ENCODE measurements at places on chromosomes 5 and 9.

GRCh38 chr9:22036866-22037626 lies 27.9 kb upstream of the CDKN2B start:
- DNase-seq = no peak

- DNase-seq = no peak
These were observed 105.6 kb downstream of the NTRK2 start for GRCh38 chr9:84775056-84775643.

GRCh38 chr5:133353741-133354140 lies 258.6 kb downstream of the FSTL4 start:
- DNase-seq = no peak

DNA sequence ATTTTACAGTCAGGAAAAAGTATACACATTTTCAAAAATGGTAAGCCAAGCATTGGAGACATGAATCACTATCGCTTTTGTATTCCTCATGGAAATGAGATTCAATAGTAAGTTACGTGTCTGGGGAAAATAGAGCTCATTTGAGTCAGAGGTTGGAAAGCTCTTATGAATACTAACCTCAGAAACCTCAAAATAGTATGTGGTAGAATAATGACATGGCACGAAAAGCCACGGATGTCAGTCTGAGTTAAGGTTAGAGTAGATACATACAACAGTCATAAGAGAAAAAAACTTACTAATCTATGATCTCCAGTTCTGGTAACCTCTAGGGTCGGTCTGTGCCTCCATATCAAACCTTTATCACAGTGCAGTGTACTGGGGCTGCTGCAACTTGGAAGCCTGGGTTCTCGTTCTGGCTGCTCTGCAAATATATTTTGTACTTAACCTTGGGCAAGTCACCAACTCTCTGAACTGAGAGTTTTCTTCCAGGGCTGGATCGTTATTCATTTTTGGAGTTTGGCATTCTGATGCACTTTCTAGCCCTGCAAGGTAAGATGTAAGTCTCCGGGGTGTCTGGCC lies 31.8 kb downstream of the MAP1B start:
- no peak for DNase-seq

GRCh38 chr9:120521101-120521500 lies 58.9 kb downstream of the CDK5RAP2 start:
- no peak for DNase-seq

DNA sequence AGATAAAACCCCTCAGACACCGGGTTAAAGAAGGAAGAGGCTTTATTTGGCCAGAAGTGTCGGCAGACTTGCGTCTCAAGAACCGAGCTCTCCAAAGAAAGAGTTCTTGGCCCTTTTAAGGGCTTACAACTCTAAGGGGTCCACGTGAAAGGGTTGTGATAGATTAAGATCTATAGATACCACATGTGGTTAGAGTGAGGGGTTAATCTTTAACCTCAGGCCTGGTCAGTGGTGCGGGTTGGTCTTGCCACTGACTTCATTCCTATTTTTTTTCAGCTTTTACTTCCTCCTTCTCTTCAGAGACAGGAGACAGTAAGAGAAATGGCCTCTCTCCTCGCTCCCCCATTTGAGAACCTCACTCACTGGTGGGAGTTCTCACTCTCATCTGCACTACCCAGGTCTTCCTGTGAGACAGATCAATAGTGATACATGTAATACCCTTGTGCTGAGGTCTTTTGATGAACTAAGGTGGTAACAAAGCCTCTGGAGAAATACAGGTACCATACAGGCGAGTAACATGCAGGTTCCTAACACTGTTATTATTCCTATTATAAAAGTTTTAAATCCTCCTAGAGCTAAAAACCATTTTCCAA lies 52.4 kb upstream of the COX7C start:
- DNase-seq = no peak

- no peak for DNase-seq
These were observed 7.0 kb downstream of the SQSTM1 start for GRCh38 chr5:179827680-179828079.

DNA sequence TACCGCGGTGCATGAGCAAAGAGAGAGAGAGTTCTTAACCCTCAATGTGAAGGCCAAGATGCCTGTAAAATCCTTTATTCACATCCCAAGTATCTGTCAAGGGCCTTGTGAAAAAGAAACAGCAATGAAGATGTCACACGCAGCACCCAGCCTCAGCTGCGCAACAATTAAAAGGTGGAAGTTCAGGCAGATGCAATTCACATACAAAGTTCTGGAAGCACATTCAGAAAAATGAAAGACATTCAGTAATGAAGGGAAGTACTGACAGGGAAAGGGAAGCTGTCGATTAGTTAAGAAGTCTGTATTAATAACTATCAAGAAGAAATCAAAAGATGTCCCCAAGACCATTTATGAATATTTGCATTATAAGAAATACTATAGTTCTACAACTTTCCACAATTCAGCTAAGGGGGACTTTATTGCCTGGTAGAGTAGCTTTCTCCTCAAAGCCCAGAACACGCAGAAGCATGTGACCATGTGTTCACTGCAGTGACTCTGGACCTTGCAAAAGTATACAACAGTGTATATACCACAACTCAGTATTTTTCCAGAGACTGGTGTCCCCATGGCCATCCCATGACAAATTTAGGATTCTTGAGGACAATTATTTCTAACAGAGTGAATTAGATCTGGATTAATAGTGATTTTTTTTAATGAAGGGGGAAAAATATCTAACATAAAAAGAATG lies 137.5 kb downstream of the CDK5RAP2 start:
- DNase-seq = no peak

GRCh38 chr5:118777189-118777736 lies 211.1 kb downstream of the DTWD2 start:
- DNase-seq = no peak

GRCh38 chr5:40276426-40277102 lies 403.2 kb upstream of the PTGER4 start:
- DNase-seq = no peak

DNA sequence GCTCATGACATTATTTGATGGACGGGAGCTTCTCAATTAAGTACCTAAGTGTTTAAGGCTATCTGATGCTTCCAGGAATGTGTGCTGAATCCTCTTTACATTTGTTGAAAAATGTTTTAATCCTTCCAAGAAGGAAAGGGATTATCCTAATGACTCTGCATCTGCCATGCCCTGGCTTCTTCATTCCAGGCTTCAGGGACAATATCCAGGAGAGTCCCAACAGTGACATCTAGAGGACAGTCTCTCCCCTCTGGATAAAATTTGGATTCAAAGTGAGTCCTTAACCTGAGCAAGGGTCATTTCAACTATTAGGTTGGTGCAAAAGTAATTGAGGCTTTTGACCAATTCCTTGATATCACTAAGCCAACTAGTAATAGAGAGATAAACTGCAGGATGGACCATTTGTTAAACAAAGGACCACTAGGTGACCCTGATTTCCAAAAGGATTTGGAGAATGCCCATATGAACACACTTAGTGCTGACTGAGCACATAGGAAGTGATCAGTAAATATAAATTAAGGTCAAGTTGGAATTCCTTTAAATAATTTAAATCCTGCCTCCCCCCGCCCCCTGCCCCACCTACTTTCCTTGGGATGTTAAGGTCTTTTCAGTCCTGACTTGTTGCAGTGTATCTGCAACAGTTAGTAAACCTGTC lies 19.1 kb downstream of the TNFSF8 start:
- DNase-seq = no peak

DNA sequence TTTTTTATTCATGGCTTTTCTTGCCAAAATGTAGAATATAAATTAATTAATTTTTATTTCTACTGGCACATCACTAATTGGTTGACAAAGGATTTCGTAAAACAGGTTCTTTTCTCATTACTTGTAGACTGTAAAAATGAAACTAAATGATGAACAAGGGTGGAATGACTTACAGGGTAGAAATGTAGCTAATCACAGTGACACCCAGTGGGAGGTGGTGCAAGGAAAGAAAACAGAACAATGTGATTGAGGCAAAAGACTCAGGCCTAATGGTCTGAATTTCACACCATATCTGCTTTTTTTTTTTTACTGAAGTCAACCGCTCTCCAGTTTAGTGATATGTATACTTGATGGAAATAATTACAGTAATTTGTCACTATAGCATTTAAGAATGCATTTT lies 28.9 kb downstream of the GABRG2 start:
- no peak for DNase-seq

DNA sequence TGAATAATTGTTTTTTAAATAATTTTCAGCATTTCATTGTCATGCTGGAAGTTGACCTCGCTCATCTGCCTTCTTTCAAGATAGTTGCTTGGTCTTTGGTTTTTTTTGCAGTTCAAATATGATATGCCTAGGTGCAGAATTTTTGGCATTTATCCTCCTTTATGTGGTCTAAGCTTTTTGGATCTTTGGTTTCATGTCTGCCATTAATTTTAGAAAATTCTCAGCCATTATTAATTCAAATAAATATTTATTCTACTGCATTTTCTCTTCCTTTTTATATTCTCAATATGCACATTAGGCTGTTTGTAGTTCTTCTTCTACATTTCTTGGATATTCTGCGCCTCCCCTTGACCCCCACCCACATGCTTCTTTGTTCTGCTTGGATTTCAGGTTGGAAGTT lies 63.6 kb downstream of the PHF2 start:
- DNase-seq = no peak

GRCh38 chr9:136311051-136312008 lies 7.4 kb upstream of the CCDC187 start:
- DNase-seq = no peak

DNA sequence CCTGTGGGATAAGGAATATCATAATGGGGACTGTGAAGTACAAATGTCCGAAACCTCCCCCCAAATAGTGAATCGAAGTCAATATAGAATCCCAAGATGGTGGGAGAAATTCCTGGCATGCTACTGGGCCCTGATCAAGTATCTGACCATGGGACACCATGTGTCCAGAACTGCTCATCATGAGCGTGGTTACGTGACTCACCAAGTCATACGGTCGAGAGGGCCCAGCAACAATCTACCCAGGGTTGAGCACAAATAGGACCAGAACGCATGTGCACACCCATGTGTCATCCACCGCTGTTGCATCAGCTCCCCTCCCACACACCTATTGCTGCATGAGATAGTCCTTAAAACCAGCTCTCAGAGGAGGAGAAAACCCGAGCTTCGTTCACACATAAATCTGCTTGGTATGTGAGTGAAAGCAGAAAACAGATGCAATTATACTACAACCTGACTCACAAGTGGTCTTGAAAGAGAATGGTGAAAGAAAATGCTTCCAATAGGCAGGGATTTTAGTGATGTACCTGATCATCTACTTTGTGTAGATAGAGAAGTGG lies 353.2 kb downstream of the CWC27 start:
- DNase-seq = no peak

Data from ovary (tissue), 10 donors.